ENCODE measurements at places on chromosomes 5 and 9. TPM values are rescaled to one million over a fixed set of nuclear protein-coding genes. Genes with fewer than 3 reads are reported as not detected.

The CYLC2 gene
- not detected for total RNA-seq

The SLC6A19 gene
- total RNA-seq = not detected

The ZFP2 gene
- total RNA-seq = 0.91 TPM

The OGN gene
- 45.0 TPM for total RNA-seq

Measured in right cardiac atrium (tissue), 5 donors.